Activated CD4-positive, alpha-beta T cell treated with anti-CD3 and anti-CD28 coated beads for 1 hour (primary cell): ENCODE measurements at places on chromosomes 6 and 20.

- no peak for DNase-seq
Measured at GRCh38 chr20:11124849-11125505, 451.2 kb upstream of the JAG1 start.

DNA sequence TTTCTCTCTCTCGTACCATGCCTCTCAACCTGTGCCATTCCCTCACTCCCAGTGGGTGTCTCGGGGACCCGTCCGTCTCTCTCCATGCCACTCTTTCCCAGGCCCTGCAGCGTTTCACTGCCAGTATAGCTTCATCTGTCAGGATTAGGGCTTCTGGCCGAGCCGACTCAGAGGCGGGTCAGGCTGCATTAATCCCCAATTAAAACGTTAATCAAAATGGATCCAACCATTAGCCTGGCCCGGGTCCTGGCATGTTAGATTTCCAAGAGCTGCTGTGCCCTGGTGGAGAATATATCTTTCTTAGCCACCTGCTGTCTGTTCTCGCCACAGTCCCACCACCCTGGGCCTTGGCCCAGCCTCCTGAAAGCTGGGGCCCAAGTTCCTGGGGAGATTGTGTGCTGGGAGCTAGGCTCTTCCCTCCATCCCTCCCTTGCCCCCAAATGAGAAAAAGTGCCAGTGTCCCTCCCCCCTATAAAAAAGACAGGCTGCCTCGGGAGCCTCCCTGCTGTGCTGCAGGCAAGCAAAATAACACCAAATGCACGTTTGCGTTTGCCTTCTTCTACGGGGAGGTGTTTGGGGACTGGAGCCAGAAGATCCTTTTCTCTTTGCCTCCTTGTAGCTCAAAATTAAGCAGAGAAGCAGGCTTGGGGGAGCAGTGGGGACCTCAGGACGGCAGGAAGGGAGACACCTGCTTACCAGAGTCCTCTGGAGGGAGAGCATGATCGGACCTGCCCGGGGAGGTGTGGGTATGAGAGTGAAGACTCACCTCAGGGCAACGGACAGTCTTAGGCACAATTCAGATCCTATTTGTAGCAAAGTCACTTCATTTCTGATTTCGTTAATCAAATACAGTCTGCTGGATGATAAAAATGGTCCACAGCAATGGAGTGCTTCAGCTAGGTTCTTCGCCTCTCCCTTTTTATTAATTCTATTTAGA is 3.0 kb downstream of the KCNG1 start:
- no peak for DNase-seq

DNA sequence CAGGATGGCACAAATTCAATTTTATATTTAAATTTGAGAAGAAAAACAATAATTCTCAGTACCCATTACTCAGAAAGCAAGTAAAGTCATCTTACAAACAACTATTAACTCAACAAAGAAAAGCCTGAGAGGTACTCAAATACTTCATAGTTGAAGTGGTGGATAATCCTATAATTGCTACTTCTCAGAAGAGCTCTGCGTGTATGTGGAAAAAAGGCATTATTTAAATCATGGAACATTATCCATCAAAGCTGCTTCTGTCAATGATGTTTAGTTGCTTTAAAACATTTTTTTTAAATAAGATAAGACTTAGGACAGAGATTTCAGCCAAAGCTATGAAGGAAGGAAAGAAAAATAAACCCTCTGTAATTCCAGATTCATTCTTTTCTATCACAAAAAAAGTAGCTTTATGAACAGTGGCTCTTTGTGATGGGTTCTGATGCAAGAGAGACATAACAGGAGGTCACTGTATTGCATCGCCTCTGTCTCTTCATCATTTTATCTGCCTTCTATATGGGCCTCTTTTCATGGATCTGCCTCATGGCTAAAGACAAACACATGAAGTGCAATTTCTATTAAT is 367.9 kb upstream of the SLC35B3 start:
- no peak for DNase-seq

DNA sequence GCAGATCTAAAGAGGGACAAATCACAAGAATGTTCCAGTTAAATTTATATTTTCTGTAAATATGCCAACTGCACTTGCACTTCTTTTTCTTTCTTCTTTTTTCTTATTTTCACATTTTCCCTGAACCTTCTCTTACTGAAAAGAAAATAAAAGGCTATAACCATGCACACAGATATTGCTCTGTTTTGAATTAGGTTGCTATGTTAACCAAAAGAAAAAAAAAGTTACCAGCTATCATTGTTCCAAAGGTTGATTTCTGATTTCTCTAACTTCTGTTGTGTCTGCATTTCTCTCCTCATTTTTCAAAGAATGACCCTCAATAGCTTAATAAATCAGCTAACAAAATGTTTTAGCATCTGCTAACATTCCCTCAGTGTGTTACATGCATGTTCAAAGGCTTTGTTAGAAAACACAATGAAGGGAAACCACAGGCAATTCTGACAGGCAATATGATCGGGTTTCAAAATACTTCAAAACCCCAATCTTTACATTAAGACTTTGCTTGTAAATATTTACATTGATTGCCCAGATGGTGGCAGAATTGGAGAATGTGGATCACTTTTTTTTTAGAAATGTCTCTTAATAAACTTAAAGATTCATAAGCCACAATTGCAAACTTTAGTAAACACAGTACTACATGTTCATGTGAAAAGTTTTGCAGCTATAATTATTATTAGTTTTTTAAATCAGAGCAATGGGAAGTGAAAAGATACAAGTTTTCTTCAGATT is 928.3 kb upstream of the FLRT3 start:
- DNase-seq: no peak

DNA sequence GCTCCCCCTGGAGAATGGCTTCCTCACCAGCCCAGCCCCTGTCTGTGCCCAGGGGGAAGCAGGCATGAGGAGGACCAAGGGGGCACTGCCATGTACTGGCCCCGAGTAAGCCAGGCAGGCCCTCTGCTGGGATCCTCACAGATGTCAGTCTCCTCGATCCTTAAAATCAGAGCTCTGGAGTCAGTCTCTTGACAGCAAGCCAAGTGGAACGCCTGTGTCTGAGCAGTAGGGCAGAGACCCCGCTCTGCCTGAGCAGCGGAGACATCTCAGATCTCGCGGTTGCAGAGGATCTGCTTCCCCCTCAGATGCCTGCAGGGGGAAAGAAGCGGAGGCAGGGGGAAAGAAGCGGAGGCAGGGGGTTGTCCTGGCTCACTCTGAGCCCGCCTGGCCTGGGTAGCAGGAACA is 92.6 kb downstream of the SNX5 start:
- no peak for DNase-seq

DNA sequence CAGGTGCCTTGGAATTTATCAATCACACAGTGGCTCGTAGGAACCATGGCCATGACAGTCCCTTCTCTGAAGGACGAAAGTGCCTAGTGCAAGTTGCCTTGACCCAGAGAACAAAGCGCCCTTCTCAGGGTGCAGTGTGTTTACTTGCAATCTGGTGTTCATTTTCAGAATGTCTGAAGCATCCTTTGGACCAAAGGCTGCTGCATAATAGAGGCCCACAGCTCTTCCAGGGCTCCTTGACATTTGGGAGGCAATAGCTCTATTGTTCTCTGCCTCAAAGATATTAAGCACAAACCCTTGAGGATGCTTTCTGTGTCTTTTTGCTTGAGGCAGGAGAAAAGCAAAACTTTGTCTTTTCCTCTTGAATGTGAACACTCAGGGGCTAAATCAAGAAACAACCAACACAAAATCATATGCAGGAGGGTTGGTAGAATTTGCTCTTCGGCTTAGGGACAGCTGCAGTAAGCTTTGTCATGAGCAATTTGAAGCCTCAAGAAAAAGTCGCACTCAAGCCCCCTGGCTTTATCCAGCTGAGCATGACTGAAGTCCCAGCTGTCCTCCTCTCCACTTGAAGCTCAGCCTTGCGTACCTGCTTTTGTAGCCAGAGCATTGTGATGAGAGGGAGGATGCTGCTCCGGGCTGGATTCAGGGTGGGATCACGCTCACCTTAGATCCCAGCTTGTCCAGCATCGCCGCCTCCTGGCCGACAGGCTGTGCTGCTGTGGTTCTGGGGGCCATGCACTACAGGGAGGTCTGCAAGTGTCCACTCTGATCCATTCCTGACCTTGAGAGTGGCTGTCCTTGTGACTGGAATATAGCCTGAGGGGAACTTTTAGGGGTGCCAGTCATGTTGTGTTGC is 495.4 kb downstream of the CDH26 start:
- no peak for DNase-seq

DNA sequence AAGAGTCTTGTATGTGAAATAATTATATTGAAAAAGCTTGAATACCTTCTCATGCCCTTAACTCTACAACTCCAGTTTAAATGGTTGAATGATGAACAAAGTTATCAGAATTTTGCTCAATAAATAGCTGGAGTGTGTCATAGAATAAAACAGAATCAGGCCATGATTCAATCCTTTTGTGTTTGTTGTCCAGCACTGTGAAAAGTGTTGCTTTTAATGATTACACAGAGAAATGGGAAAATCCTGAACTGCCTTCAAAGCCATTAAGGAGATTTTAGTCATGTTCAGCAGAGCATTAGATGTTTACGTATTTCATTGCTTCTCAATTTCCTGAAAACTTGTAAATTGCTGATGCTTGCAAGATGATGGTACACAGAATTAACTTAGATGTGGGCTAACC is 262.9 kb upstream of the BTBD3 start:
- no peak for DNase-seq

- DNase-seq: no peak
Measured at GRCh38 chr20:45920462-45921336, 8.7 kb upstream of the PLTP start.

GRCh38 chr6:131954775-131955107 is 3.6 kb upstream of the CCN2 start:
- DNase-seq: no peak

GRCh38 chr20:4830696-4831095 is 109.0 kb downstream of the PRND start:
- DNase-seq: no peak

GRCh38 chr6:77548190-77548589 is 84.9 kb upstream of the HTR1B start:
- no peak for DNase-seq

GRCh38 chr20:29497261-29497671 is 1760.2 kb upstream of the DEFB115 start:
- DNase-seq: peak; percentile 13
